ENCODE measurements at places on chromosomes 1 and 21.

DNA sequence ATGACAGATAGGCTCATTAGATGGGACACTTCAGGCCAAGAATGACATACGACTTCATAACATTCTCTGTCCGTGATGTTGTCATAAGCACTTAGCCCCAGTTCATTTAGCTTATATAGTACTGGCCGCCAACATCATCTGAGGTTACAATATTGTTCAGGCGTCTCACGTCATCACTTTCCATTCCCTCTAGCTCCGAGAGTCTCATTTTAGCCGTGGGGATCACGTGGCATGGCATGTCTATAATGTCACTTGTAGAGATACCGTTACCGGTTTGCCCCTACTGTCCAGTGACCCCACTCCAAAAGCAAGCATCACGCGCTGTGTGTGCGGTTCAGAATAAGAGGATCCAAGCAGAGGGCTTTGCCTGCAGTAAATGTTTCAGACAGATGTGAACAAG lies 34.6 kb upstream of the HEATR1 start:
- no peak for DNase-seq

GRCh38 chr1:67850151-67850551 lies 16.9 kb upstream of the GNG12 start:
- DNase-seq = peak; percentile 62

- no peak for DNase-seq
These were observed 2.0 kb upstream of the FMO4 start for GRCh38 chr1:171311771-171312558.

DNA sequence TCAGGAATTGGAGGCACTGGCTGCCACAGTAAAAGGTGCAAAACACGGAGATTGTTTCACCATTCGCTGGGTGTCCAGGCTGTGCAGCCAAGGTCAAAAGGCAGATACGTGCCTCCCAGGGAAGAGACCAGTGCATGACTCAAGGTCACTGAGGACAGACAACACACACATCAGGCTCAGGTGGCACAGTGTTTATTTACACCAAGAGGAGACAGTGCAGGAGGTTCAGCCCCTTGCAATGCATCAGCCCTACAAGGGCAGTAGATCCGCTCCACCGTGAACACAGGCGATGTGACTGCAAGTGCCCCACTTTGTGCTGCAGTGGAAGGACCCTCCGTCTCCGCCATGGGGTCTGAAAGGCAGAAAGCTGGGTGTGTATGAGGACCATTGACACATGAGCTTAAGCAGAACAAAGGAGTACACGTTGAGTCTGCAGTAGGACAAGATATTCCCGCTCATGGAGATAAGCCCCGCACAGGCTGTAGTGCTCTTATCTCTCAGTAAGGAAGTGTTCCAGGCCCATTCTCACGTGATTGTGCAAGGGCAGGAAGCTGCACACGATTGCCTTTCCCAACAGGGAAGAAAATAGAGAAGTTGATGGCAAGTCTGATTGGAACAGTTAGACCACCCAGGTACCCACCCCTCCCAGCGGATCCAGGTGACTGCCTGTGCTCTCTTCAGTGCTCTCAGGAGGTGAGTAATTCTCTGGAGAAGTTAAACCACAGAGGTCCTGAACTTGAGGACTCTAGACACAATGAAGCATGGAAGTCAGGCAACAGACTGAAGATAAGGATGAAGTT lies 37.5 kb upstream of the QSOX1 start:
- DNase-seq = no peak

DNA sequence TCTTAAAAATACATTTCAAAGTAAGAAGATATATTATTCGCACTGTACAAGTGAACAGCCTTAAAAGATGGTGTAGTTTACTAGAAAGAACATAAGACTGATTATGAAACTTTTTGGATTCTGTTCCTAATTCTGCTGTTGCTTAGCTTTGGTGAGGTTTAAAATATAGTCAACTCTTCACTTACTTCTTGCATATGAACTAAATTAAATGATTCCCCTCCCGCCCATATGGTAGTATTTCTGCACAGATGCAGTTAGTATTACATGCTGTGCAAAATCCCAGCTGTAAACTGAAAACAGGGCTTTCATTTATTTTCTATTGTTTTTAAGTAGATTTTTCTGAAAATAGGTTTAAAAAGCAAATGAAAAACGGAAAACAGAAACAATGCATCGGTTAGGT lies 345.4 kb upstream of the NCAM2 start:
- DNase-seq = no peak

DNA sequence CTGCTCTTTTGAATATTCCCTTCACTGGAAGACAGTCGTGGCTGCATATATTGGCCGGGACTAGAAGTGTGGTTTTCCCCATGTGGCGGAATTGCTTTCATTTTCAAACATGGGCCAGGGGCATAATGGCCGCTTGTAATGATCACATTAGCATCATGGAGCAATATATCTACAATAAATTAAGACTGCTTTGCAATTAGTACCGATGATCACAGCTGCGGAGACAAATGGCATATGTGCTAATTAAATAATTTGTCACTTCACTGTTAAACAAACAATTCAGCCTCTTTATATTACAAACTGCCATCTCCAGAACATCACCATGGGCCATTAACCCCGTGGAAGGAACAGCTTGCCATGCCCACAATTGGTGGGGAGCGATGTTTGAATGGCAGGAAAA lies 68.2 kb upstream of the OLIG2 start:
- no peak for DNase-seq

DNA sequence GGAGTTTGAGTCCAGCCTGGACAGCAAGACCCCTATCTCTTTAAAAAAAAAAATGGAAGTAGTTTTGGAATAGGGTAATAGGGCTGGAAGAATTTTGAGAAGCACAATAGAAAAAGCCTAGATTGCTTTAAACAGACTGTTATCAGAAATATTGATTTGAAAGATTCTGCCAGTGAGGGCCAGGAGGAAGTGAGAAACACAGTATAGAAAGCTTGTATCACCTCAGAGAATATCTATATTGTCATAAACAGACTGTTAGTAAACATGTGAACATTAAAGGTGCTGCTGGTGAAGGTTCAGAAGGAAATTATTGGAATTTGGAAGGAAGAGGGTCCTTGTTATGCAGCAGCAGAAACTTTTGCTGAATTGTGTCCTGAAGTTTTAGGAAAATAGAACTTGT lies 24.8 kb upstream of the PSEN2 start:
- no peak for DNase-seq

DNA sequence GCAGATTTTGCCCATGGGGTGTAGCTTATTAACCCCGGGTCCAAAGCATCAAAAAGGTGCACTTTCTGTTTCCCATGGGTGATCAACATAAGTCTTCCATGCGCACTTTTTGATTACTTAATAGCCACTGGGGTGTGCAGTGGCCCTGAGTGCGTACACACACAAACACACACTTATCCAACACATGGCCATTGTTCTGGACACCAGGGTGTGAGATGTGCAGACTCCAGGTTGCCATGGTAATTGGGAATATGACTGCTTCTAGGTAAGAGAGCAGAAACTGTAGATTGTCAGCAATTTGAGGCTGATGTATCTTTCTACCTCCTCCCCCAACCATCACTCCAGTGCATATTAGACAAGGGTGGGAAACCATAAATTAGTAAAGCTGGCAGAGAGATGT lies 68.8 kb downstream of the MAB21L3 start:
- DNase-seq = no peak

- DNase-seq = no peak
These were observed 82.5 kb upstream of the EDN2 start for GRCh38 chr1:41566969-41567368.

DNA sequence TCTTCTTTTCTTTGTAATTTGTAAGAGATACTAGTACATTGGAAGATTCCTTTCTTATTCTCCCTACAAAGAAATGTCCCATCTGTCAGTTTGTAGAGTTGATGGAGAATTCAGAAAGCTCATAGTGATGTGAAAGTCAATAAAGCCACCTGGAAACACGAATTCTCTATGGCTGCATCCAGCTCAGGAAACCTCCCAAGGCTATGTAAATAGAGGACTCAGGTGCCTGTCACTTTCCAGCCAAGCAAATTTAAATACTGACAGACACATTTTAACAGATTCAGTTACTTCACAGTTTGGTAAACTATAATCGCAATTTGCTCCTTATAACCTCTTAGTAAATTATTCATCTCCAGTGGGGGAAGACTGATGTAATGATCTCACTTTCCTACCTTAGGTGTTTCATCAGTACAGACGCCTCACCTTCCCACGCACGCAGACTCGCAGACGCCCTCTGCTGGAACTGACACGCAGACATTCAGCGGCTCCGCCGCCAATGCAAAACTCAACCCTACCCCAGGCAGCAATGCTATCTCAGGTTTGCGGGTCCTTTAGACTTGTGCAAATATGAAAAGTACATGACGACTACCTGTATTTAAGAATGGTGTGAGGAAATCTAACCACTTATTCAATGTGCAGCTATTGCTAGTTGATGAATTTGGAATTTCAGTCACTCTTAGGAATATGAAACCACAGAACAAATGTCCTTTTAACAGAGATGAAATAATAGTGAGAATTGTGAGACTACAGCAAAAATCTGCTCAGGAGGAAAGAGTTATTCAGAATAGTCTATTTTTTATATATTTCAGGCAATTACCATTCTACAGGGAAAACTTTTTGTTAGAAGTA lies 60.6 kb downstream of the PTPRC start:
- peak; percentile 46 for DNase-seq

DNA sequence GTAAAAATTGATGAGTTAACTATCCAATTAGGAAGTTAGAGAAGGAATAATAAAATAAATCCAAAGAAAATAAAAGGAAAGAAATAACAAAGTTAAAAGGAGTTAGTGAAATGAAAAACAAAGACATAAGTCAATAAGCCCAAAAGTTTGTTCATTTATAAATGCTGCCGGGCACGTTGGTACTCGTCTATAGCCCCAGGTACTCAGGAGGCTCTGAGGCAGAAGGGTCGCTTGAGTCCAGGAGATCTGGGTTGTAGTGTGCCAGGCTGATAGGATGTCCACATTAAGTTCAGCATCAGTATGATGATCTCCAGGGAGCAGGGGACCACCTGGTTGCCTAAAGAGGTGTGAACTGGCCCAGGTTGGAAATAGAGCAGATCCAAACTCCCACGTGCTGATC lies 35.5 kb upstream of the VANGL1 start:
- no peak for DNase-seq

- DNase-seq = peak; percentile 22
These were observed 122.2 kb downstream of the RUNX1 start for GRCh38 chr21:34926803-34927467.

DNA sequence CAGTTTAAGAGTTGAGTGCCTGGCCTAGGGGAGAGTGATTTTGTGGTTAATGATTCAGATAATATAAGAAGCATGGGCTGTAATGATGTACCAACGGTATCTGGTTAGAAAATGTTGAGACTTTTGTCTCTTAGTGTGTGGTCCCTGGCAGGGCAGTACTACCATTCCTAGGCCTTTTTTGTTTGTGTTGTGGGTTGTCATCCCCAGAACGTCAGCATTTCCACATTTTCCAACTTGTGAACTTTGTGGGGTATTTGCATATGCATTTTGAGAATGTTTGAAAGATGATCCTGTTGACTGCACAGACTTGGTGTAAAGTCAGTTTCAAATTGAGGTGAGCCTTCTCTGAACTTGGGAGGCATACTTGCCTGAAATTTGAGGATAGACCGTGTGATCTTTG lies 11.4 kb downstream of the NEK7 start:
- DNase-seq = no peak

DNA sequence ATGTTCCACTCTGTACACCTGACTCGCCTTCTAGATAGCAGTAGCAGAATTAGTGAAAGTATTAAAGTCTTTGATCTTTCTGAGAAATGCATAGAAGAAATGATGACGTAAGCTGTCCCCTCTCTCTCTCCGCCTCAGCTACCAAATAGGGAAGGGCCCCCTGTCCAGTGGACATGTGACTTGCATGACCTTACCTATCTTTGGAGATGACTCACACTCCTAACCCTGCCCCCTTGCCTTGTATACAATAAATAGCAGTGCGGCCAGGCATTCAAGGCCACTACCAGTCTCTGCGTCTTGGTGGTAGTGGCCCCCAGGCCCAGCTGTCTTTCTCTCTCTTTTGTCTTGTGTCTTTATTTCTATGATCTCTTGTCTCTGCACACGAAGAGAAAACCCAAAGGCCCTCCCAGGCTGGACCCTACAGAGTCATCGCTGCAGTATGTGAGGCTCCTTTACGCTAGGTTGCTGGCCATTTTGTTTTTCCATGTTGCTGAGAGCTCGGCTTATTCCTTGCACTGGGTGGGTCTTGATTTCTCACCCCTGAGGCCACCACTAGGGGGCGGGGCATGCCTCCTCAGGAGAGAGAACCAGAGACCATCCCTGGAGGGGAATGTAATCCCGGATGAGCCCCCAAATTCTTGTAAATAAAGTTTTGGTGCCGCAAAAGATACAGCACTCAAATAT lies 16.0 kb upstream of the ZBTB8B start:
- DNase-seq = peak; percentile 28

DNA sequence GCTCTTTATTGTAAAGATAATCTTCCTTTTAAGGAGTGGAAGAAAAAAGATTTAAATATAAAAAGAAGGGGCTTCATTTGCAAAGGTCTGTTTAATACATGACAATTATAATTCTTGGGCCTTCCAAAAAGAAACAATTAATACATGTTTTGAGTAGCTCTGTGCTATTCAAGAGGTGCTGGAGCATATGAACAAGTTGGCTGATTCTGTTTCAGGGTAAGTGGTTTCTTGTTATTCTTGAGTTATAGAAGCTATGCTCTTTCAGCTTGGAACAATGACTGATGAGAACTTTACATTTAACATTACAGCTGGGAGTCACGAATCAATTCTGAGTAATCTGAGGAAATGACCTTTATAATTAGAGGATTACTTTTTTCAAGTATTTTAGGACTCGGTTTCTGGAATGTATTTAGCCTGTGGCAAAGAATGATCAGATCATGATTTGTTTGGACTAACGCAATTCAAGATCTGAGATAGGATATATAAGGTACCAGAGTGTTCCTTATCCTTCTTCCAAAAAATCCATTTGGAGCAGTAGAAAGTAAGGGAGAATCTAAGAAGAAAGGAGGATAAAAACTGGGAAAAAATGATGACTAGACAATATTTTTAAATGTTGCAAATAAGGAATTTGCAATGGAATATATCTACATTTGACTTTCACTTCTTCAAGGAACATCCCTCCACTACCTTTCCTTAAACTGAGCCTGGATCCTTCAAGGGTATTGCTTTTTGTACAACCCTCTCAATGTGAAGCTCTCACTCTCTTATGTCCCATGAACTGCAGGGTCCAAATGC lies 77.1 kb upstream of the KCTD3 start:
- no peak for DNase-seq

DNA sequence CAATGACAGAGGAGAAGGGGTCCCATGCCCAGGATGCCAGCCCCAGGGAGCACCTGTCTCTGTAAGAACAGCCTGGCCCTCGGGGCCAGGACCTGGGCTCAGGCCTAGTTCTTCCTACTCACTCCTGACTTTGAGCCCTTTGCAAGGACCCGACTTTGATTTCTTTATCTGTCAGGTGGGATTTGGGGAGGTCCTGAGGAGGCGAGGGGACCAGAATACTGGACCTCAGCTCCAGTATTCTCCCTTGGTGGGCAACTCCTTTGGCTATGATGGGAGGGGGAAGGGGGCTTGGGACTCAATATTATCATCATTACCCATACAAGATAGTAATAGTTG lies 18.1 kb downstream of the KCNQ4 start:
- DNase-seq = no peak

- DNase-seq = no peak
These were observed 8.4 kb upstream of the SMYD3 start for GRCh38 chr1:246515390-246516005.

- no peak for DNase-seq
These were observed 93.4 kb downstream of the DIRAS3 start for GRCh38 chr1:67957066-67957465.

- DNase-seq = no peak
These were observed 5.0 kb upstream of the SLC35A3 start for GRCh38 chr1:99964806-99965205.

GRCh38 chr1:64515427-64515826 lies 45.5 kb downstream of the CACHD1 start:
- DNase-seq = no peak

- peak; percentile 67 for DNase-seq
These were observed 83.4 kb downstream of the LYST start for GRCh38 chr1:235783148-235783776.
